Vagina (tissue), 2 donors: ENCODE measurements at places on chromosomes 12 and 14.

DNA sequence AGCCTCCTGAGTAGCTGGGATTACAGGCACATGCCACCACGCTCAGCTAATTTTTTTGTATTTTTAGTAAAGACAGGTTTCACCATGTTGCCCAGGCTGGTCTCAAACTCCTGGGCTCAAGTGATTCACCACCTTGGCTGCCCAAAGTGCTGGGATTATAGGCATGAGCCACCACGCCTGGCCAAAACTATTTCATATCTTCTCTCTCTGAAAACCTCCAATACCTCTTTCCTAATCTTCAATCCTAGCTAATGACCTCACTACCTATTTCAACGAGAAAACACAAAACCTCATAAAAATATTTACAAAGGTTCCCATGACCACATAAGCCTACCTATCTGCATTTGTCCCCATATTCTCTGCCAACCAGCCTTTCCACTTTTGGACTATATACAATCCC lies 32.3 kb upstream of the ANKS1B start:
- H3K36me3 ChIP-seq = no peaks in the 10 kb centered on the region
- DNase-seq = no peak
- no peak overlapping the region for H3K4me3 ChIP-seq
- H3K4me1 ChIP-seq = no peaks in the 10 kb centered on the region

- no peak for DNase-seq
- no peaks in the 10 kb centered on the region for H3K27me3 ChIP-seq
- H3K36me3 ChIP-seq = no peaks in the 10 kb centered on the region
- no peak overlapping the region for H3K4me3 ChIP-seq
These were observed 25.7 kb upstream of the TC2N start for GRCh38 chr14:91893007-91893406.

DNA sequence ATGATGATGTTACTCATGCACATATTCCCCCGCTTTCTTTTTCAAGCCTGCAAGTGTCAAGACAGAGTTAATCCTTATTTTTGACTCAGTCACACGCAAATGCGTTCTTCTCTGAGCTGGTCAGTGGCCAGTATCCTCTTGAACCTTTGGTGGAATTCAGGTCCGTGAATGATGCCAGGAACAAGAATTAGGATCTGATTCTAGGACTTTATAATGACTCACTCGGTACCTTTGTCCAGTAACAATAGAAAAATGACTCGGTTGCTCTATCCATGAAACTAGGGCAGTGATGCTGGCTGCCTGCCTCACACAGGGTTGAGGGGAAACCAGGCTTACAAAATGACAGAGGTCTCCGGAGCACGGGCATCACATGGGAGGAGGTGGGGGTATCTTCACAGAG lies 185.8 kb upstream of the NUDT4 start:
- H3K36me3 ChIP-seq = no peaks in the 10 kb centered on the region
- no peaks in the 10 kb centered on the region for H3K27me3 ChIP-seq
- H3K4me1 ChIP-seq = peaks cover 4% of the 10 kb centered on the region
- H3K4me3 ChIP-seq = no peak overlapping the region
- peak overlapping the region; percentile 21 for H3K27ac ChIP-seq
- DNase-seq = no peak

GRCh38 chr12:66692170-66692569 lies 13.3 kb upstream of the GRIP1 start:
- no peak overlapping the region for H3K4me3 ChIP-seq
- H3K4me1 ChIP-seq = no peaks in the 10 kb centered on the region
- H3K27me3 ChIP-seq = no peaks in the 10 kb centered on the region
- H3K27ac ChIP-seq = no peak overlapping the region

- no peak for DNase-seq
- H3K27ac ChIP-seq = no peak overlapping the region
- H3K27me3 ChIP-seq = no peaks in the 10 kb centered on the region
- H3K36me3 ChIP-seq = no peaks in the 10 kb centered on the region
These were observed 80.9 kb downstream of the FAR2 start for GRCh38 chr12:29229937-29230336.

DNA sequence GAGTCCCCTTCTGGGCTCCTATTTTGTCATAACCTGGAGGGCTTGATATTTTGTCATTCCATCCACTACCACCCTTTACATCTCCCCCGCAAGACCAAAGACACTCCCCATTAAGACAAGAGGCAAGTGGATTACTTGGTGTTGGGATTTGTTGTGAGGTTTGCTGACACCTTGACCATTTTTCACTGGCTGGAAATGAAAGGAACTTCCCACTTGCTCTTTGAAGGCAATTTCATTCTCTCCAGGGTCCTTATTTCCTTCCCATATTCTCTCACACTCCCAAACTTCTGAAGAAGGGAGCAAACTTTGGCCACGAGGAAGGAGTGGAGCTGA lies 14.9 kb downstream of the AGAP2 start:
- no peak for DNase-seq
- H3K4me3 ChIP-seq = no peak overlapping the region
- H3K27ac ChIP-seq = no peak overlapping the region
- peaks cover 30% of the 10 kb centered on the region for H3K36me3 ChIP-seq
- no peaks in the 10 kb centered on the region for H3K27me3 ChIP-seq

- no peak overlapping the region for H3K27ac ChIP-seq
- no peaks in the 10 kb centered on the region for H3K36me3 ChIP-seq
- H3K4me3 ChIP-seq = no peak overlapping the region
- peaks cover 26% of the 10 kb centered on the region for H3K4me1 ChIP-seq
These were observed 30.3 kb downstream of the DEGS2 start for GRCh38 chr14:100129161-100129589.

GRCh38 chr14:57883061-57883460 lies 17.2 kb upstream of the SLC35F4 start:
- no peak overlapping the region for H3K4me3 ChIP-seq
- no peaks in the 10 kb centered on the region for H3K27me3 ChIP-seq
- H3K27ac ChIP-seq = no peak overlapping the region
- no peaks in the 10 kb centered on the region for H3K4me1 ChIP-seq

- peak overlapping the region; percentile 21 for H3K4me3 ChIP-seq
- no peaks in the 10 kb centered on the region for H3K27me3 ChIP-seq
- H3K4me1 ChIP-seq = peaks cover 59% of the 10 kb centered on the region
These were observed 2.8 kb downstream of the DHH start for GRCh38 chr12:49091836-49092085.

DNA sequence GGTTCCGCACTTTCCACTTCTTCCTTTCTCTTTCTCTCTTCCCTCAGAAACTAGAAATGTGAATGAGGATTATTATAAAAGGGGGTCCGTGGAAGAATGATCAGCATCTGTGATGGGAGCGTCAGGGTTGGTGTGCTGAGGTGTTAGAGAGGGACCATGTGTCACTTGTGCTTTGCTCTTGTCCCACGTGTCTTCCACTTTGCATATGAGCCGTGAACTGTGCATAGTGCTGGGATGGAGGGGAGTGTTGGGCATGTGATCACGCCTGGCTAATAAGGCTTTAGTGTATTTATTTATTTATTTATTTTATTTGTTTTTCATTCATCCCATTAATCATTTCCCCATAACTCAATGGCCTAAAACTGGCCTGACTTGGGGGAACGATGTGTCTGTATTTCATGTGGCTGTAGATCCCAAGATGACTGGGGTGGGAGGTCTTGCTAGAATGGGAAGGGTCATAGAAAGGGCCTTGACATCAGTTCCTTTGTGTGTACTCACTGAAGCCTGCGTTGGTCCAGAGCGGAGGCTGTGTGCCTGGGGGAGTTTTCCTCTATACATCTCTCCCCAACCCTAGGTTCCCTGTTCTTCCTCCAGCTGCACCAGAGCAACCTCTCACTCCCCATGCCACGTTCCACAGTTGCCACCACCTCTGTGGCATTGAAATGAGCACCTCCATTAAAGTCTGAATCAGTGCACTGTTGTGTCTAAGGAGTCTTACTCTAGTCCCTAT lies 4.6 kb upstream of the ATN1 start:
- peaks cover 10% of the 10 kb centered on the region for H3K36me3 ChIP-seq
- H3K4me3 ChIP-seq = no peak overlapping the region
- DNase-seq = no peak

GRCh38 chr14:56027916-56028712 lies 90.1 kb upstream of the PELI2 start:
- no peak overlapping the region for H3K4me3 ChIP-seq
- no peaks in the 10 kb centered on the region for H3K27me3 ChIP-seq
- no peaks in the 10 kb centered on the region for H3K4me1 ChIP-seq

DNA sequence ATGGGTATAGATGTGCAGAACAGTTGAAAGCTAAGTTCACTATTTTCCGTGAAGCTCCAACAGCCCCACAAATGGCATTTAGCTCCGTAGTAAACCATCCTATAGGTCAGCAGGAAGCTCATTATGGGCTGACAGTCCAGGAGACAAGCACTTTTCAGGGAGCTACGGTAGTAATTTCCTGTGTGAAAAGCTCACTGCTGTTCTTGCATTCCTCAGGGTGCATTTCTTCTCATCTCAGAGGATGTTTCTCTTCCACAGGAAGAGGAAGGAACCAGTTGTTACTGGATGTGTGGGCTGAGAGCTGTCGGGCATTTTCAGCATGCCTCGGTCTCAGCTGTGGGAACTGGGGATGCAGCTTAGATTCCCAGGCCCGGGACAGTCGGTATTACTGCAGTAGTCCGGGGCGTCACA lies 72.8 kb downstream of the GALNT4 start:
- H3K4me1 ChIP-seq = peaks cover 16% of the 10 kb centered on the region
- no peaks in the 10 kb centered on the region for H3K36me3 ChIP-seq
- H3K27me3 ChIP-seq = no peaks in the 10 kb centered on the region
- no peak for DNase-seq
- H3K4me3 ChIP-seq = no peak overlapping the region

DNA sequence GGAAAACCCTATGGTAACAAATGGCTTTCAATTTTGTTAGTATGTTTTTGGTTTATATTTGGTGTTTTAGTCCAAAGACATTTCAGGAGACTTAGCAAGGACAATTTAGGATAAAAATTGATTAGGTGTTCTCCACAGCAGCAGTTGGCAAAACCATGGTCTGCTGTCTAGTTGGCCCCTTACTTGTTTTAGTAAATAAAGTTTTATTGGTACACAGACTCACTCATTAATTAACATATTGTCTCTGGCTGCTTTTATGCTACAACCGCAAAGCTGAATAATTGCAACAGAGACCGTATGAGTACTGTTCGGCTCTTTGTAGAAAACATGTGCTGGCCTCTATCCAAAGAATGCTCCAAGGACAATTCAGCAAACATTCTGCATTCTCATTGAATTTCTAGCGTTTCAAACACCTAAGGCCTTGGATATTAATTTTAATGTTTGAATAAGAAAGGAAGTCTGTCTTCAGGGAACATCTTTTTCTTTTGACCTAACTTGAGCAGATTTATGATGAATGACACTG lies 77.7 kb downstream of the CCDC92 start:
- no peaks in the 10 kb centered on the region for H3K4me1 ChIP-seq
- no peaks in the 10 kb centered on the region for H3K36me3 ChIP-seq
- H3K27ac ChIP-seq = no peak overlapping the region
- H3K27me3 ChIP-seq = no peaks in the 10 kb centered on the region

- no peak for DNase-seq
- H3K4me3 ChIP-seq = no peak overlapping the region
- no peaks in the 10 kb centered on the region for H3K27me3 ChIP-seq
- H3K36me3 ChIP-seq = no peaks in the 10 kb centered on the region
- peaks cover 11% of the 10 kb centered on the region for H3K4me1 ChIP-seq
These were observed 12.2 kb upstream of the TUBA1A start for GRCh38 chr12:49200919-49201594.

DNA sequence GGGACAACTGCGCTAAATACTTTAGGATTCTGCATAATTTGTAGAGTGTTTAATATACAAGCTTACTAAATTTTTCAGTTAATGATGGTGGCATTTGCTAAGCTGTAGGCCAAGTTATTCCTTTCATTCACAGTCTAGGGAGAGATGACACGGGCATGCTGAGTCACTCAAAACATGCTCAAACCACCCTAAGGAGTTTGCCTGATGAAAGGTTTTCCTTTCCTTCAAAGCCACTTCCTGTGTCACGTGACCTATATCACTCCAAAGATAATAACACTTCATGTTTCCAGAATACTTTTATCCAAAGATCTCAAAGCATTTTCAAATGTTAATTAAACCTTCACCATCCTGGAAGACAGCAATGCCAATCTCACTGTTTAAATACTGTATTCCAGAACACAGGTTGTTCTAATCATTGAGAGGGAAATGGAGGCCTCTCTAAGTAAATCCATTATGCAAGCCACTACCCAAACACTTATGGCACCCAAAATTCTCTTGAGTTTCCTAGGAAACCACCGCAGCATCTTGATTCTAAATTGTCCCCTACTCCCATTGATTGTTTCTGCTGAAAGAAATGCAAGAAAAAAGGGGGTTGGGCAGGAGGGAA lies 207.0 kb upstream of the CDKN3 start:
- no peaks in the 10 kb centered on the region for H3K36me3 ChIP-seq
- no peak overlapping the region for H3K27ac ChIP-seq
- no peak for DNase-seq

- H3K27ac ChIP-seq = no peak overlapping the region
- no peaks in the 10 kb centered on the region for H3K27me3 ChIP-seq
- no peak overlapping the region for H3K4me3 ChIP-seq
- H3K36me3 ChIP-seq = no peaks in the 10 kb centered on the region
- H3K4me1 ChIP-seq = no peaks in the 10 kb centered on the region
These were observed 44.3 kb upstream of the HELB start for GRCh38 chr12:66258011-66258410.

- no peak overlapping the region for H3K4me3 ChIP-seq
- H3K4me1 ChIP-seq = peaks cover 94% of the 10 kb centered on the region
- no peak for DNase-seq
- H3K27ac ChIP-seq = peak overlapping the region; percentile 42
- H3K27me3 ChIP-seq = no peaks in the 10 kb centered on the region
These were observed 27.7 kb downstream of the CCDC85C start for GRCh38 chr14:99576304-99576703.

DNA sequence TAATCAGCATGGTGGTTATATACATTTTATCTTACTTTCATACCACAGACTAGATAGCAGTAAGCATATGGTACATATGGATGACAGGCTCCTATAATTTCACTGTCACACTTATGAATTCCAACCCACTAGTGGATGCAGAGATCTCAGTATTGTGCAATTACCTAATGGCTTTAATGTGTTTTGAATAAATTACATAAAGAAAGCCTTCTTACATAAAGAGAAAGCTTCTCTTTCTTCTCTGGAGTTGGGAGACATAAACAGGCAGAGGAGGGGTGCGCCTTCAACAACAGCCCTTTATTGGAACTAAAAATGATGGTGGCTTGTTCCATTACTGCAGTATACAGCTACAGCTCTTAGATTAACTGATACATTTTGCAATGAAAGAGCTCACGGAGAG lies 52.6 kb downstream of the SAV1 start:
- H3K27me3 ChIP-seq = no peaks in the 10 kb centered on the region
- H3K4me3 ChIP-seq = no peak overlapping the region
- H3K4me1 ChIP-seq = no peaks in the 10 kb centered on the region
- no peak for DNase-seq
